Stimulated activated naive CD8-positive, alpha-beta T cell treated with anti-CD3 and anti-CD28 coated beads, Interleukin-15, Interleukin-2, amounts not matched to agents 100 U/mL and 50 U/mL, for 24 hours (primary cell): ENCODE measurements at places on chromosomes 1 and 21.

- no peak for DNase-seq
Measured at GRCh38 chr1:164586591-164586990, 27.6 kb downstream of the PBX1 start.

DNA sequence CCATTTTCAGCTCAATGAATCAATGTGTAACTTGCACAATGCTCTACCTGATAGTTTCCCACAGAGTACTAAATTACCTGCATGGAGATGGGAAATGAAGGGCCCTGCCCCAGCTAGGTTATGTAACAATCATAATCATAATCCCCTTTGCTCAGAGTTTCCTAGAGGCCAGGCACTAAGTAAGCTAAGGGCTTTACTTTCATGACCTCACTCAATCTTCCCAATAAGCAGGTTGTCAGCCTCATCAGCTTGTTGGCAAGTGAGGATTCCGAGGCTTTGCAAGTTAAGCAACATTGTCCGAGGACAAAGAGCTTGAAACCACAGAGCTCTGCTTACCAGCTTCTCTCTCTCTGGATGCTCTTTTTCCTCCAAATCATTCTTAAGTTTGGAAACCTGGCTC is 64.1 kb upstream of the NTPCR start:
- DNase-seq = no peak

- DNase-seq = no peak
Measured at GRCh38 chr1:229203030-229203751, 67.7 kb upstream of the RAB4A start.

GRCh38 chr1:25065795-25066238 is 135.7 kb upstream of the RUNX3 start:
- peak; percentile 32 for DNase-seq

DNA sequence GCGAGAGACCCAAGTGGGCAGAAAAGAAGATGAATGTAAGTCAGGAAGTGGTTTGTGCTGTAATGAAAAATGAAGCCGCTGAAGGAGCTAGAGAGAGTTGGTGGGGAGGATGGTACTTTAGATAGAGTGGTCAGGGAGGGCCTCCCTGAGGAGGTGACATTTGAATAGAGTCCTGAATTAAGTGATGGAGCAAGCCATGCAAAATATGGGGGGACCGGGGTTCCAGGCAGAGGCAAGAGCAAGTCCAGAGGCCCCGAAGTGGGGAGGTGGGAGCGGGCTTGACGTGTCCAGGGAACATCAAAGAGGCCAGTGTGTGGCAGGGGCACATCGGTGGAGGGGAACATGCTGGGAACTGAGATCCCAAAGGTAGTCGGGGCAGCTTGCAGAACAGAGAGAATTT is 43.1 kb downstream of the OPRD1 start:
- no peak for DNase-seq
